ENCODE measurements at places on chromosomes 11 and 22.

DNA sequence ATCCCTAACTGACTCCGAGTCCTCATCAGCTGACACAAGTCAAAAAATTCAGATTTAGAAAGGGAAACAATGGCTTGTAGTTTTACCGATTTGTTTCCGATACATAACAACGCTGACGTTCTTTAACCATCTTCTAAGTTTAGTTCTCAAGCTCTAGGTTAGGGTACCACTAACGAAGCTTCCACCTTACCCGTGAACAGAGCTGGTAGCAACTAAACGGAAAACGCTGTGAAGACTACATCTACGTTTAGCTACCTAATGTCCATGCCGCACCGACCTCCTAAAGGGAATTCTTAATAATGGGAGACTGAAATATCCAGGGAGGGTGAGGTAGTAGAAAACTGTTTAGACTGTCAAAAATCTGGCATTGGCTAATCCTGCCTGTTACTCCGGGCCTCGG lies 1.0 kb downstream of the NUP98 start:
- no peak for DNase-seq

DNA sequence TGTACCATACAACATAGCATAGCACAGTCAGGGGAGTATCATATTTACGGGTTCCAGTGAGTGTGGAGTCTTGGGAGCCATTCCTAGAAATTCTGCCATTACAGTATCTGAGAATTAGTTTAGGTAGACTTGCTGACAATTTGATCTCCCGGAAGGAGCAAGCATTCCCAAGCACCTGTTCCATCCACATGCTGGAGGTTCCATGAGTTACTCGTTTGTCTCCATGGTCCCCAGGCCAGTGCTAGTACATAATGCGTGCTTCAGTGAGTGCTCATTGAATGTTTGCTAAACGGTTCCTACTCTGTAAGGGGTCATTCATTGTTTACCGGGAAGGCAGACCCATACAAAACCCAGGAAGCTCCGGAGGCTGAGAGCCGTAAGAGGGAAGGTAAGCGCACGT lies 27.4 kb upstream of the MYOD1 start:
- DNase-seq: no peak

DNA sequence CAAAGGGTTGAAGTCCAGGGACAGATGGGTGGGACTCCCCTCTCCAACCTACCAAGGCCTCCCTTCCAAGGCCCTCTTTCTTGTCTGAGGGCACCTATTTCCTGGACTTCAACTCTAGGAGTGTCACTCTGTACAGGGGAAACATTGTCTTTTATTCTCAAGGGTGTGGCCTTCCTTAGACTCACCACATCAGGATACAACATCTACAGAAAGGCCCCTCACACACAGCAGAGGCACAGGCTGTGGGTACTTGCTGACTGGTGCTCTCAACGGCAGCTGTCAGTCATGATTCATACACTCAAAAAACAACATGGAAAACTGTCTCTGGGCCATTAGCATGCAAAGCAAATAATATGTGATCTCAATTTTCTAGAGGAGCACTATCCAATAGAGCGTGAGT lies 78.0 kb downstream of the RCN1 start:
- no peak for DNase-seq

- peak; percentile 12 for DNase-seq
Measured at GRCh38 chr11:2385156-2386151, 8.3 kb downstream of the CD81 start.

GRCh38 chr11:41486424-41486823 lies 27.0 kb upstream of the LRRC4C start:
- DNase-seq: no peak

DNA sequence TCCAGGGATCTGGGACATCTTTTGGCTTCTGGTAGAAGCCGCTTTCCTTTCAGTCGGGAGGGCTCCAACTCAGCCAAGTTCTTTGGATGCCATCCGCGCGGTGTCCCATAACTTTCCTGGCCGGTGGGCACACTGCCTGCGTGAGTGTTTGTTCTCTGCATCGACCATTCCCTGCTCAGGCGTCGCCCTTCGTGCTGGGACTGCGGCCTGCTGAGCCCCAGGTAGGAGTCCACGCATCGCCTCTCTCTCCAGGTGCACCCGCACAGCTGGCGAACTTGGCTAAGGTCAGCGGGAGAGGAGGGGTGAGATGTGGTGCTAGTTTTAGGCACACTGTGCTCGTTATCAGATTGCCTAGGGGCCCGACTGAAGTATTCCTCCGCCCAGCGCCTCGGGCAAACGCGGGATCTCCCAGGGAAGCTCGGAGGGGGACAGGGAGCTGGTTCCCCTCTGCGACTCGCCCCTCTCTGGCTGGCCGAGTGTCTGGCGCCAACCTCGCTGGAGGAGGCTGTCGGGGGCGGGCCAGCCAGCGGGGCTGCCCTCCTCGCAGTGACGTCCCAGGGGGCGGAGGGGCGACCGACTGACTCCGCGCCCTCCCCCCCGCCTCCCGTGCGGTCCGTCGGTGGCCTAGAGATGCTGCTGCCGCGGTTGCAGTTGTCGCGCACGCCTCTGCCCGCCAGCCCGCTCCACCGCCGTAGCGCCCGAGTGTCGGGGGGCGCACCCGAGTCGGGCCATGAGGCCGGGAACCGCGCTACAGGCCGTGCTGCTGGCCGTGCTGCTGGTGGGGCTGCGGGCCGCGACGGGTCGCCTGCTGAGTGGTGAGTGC lies at the start of gene LAYN:
Gene LAYN, plus strand, starts transcription at position 607 of the 823 bp plus-strand sequence. Its CDS starts 124 bp downstream, at position 731.
- DNase-seq: no peak

DNA sequence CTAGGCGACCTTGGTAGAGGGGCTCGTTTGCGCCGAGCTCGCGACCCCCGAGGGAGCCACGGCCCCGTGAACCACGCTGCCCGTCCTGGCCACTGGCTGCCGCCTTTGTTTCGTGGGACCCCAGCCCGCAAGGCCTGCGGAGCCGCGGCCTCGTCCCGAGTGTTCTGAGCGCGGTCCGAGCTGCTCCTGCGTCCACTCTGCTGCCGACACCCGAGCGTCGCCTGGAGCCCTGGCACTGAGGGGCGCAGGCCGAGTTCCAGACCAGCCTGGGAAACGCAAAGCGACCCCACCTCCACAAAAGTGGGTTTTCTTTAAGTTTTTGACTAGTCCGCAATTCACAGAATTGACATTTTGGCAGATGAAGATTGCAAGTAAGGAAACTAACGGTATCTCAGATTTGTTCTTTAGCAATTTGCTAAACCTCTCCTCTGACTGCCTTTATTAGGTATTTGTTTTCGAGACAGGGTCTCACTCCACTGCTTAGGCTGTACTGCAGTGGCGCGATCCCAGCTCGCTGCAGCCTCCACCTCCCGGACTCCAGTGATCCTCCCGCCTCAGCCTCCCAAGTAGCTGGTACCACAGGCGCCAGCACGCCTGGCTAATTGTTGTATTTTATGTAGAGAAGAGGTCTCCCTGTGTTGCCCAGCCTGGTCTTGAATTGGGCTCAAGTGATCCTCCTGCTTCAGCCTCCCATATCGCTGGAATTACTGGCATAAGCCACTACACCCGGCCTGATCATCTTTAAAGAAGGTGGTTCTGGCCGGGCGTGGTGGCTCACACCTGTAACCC lies 879 bp upstream of the RNH1 start:
- DNase-seq: no peak

- DNase-seq: no peak
Measured at GRCh38 chr11:32033067-32033466, 57.8 kb upstream of the RCN1 start.

DNA sequence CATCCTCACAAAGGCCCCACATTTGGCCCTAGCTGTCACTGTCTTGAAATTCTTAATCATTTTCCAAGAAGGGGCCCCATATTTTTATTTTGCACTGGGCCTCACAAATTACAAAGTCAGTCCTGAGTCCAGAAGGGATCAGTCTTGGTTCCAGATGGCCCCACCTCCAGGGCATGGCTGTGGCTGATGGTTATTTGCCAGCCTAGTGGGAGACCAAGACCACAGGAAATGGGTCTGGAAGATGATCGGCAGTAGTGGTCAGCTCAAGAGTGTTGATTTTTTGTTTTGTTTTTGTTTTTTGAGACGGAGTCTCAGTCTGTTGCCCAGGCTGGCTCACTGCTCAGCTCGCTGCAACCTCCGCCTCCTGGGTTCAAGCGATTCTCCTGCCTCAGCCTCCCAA lies 47.1 kb upstream of the EMID1 start:
- no peak for DNase-seq

DNA sequence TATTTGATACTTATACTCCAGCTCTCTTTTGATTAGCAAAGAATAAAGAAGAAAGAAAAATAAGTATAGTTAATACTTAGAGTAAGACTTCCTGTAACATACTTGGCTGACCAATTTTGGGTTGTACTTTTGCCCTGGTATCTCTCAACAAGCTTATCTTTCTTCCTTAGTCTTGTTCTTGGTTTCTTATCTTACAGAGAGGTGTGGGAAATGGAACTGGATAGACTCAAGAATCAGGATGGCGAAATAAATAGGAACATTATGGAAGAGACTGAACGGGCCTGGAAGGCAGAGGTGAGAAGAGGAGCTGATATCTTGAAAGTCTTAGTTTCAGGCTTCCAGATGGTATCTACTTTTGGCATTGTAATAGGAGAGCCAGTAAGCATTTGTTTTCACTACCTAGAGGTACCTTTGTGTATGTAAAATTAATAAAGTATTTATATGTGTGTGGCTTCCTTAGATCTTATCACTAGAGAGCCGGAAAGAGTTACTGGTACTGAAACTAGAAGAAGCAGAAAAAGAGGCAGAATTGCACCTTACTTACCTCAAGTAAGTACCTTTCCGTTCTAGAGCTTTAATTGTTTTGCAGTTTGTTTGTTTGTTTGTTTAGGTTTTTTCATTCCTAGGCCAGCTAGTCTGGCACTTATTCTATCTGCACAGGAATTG lies 11.3 kb upstream of the BACE1-AS start:
- peak; percentile 47 for DNase-seq

GRCh38 chr11:60924110-60924905 lies at the start of gene TMEM132A:
TSS of gene TMEM132A (plus strand) at chr11:60924460. CDS start at chr11:60924634, 174 bp downstream.
- no peak for DNase-seq

DNA sequence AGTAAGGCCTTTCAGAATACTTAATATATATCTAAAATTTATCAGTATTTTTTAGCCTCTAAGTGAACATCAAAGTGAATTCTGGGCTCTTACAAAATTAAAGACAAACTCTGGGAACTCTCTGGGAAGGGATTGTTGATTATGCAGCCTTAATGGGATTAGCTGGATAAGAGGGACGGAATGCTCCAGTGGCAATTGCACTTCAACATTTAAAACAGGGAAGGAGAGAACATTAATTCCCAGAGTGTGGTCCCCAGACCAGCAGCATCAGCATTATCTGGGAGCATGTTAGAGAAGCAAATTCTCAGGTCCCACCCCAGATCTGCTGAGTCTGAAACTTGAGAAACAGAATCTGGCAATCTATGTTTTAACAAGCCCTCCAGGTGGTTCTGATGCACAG lies 46.5 kb downstream of the POLD3 start:
- no peak for DNase-seq

GRCh38 chr22:50671641-50672040 lies 982 bp upstream of the SHANK3 start:
- no peak for DNase-seq

DNA sequence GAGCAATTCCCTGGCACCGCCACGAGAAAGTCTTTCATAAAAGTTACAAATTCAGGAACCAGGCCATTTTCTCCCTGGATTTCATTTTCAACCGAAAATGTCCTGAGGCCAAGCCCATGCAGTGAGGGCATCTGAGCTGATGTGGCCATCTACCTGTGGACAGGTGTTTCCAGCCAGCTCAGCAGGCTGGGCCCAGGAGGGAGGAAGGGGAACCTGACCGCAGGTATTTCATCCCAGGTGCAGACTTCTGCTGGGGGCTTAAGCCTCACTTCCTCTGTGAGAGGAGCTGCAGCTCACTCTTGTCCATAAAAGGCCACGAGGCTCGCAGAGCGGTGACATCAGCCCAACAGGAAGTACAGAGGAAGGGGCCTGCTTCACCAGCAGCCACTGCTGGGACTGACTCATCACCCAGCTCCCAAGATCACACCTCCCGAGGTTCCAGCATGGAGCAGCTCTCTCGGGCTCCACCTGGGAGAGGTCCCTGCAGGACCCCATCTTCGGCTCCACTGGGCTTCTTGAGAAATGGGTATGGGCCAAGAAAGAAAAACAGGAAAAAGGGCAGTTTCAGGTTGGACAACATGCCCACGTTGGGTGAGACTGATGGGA lies 56.4 kb downstream of the MYH9 start:
- DNase-seq: peak; percentile 86

DNA sequence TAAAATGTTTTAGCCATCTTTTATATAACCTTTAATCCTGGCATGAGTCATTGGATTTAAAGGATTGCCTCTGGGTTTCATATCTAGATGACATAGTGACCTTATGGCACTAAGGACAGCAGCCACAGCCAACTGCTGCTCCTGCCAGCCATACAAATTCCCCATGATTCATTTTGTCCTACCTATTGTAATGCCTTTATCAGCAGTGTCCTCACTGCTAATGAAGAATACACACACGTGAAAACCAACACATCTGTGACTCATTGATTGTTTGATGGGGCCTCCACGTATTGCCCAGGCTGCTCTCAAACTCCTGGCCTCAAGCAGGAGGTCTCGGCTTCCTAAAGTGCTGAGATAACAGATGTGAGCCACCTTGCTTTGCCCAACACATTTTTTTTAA lies 1.8 kb downstream of the LDHAL6A start:
- no peak for DNase-seq

GRCh38 chr22:32900886-32901635 lies 99.6 kb downstream of the TIMP3 start:
- DNase-seq: no peak

- DNase-seq: no peak
Measured at GRCh38 chr22:23062616-23063538, 7.4 kb upstream of the GNAZ start.

GRCh38 chr11:117946842-117947526 lies 17.8 kb upstream of the TMPRSS13 start:
- DNase-seq: peak; percentile 84

DNA sequence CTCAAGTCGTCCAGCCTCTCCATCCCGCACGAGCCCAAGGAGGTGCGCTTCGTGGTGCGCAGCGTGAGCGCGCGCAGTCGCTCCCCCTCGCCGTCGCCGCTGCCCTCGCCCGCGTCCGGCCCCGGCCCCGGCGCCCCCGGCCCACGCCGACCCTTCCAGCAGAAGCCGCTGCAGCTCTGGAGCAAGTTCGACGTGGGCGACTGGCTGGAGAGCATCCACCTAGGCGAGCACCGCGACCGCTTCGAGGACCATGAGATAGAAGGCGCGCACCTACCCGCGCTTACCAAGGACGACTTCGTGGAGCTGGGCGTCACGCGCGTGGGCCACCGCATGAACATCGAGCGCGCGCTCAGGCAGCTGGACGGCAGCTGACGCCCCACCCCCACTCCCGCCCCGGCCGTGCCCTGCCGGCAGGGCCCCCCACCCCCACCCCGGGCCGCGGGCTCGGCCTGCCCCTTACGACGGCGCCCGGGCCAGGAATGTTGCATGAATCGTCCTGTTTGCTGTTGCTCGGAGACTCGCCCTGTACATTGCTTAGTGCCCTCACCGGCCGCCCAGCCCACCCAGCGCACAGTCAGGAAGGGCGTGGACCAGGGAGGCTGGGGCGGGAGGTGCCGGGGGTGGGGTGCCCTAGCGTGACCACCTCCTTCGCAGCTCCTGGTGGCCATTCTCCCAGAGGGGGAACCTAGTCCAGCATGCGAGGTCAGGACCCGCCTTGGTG lies 6.9 kb upstream of the ACR start:
- no peak for DNase-seq
